Smooth muscle cell of the umbilical artery (primary cell): ENCODE measurements at places on chromosomes 13 and 19. TPM values are rescaled to one million over a fixed set of nuclear protein-coding genes. Genes with fewer than 3 reads are reported as not detected.

The ATP4B gene
- not detected in 2 replicates for total RNA-seq

The TNFRSF19 gene
- total RNA-seq, result 1.7 and 2.4 TPM in 2 replicates

The C5AR2 gene
- total RNA-seq, result not detected in 2 replicates

The LHFPL6 gene
- 39.7 and 52.9 TPM in 2 replicates for total RNA-seq

The RUBCNL gene
- 0.30 and 0.51 TPM in 2 replicates for total RNA-seq

The CGB2 gene
- not detected in 2 replicates for total RNA-seq

The MYO16 gene
- total RNA-seq, result not detected in 2 replicates

The DAND5 gene
- total RNA-seq, result not detected in 2 replicates

The URAD gene
- not detected in 2 replicates for total RNA-seq

The C19orf18 gene
- not detected in 2 replicates for total RNA-seq

The KRTDAP gene
- not detected in 2 replicates for total RNA-seq

The PLIN3 gene
- total RNA-seq, result 276 and 443 TPM in 2 replicates

The S1PR4 gene
- under 0.01 TPM in 1 of 2 replicates, not detected in the other for total RNA-seq

The ZNF835 gene
- 0.09 and 0.30 TPM in 2 replicates for total RNA-seq
